Astrocyte (in vitro differentiated cells and primary cell): ENCODE measurements at places on chromosomes 4 and X. TPM values are rescaled to one million over a fixed set of nuclear protein-coding genes. Genes with fewer than 3 reads are reported as not detected.

GRCh38 chr4:66197451-66197850, 527.2 kb upstream of the EPHA5 start:
- H3K4me3 ChIP-seq: no peak overlapping the region
- DNase-seq: no peak
- no peaks in the 10 kb centered on the region for H3K4me1 ChIP-seq
- H3K27ac ChIP-seq: no peak overlapping the region

- H3K27ac ChIP-seq: peak overlapping the region; percentile 85
- H3K4me3 ChIP-seq: no peak overlapping the region
- no peaks in the 10 kb centered on the region for H3K27me3 ChIP-seq
- peak; percentile 63 for DNase-seq
- peaks cover 67% of the 10 kb centered on the region for H3K4me1 ChIP-seq
Observed at GRCh38 chr4:5752376-5753184, 41.6 kb downstream of the EVC start.

- no peak for DNase-seq
- H3K36me3 ChIP-seq: no peaks in the 10 kb centered on the region
- H3K4me3 ChIP-seq: no peak overlapping the region
- peaks cover 3% of the 10 kb centered on the region for H3K4me1 ChIP-seq
- no peak overlapping the region for H3K27ac ChIP-seq
Observed at GRCh38 chrX:18698737-18699650, 8.5 kb upstream of the PPEF1 start.

DNA sequence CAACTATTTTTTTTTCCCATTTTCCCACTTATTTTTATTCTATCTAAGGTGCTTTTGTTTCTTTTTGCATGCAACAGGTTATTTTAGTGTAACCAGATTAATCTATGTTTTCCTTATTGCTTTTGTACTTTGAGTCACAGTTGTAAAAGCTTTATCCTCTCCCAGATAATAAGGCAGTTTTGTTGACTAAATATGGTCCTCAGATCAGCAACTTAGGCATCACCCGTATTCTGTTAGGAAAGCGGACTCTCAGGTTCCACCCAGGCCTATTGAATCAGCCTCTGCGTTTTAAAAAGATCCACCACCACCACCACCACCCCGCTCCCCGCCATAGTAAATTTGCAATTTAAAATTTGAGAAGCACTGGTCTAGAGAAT, 58.6 kb upstream of the USP9X start:
- H3K27ac ChIP-seq: no peak overlapping the region
- no peak overlapping the region for H3K4me3 ChIP-seq
- no peaks in the 10 kb centered on the region for H3K36me3 ChIP-seq
- no peak for DNase-seq

GRCh38 chr4:149531861-149532260, 283.8 kb downstream of the IQCM start:
- no peaks in the 10 kb centered on the region for H3K27me3 ChIP-seq
- no peak overlapping the region for H3K4me3 ChIP-seq
- H3K36me3 ChIP-seq: no peaks in the 10 kb centered on the region
- no peak overlapping the region for H3K27ac ChIP-seq
- H3K4me1 ChIP-seq: no peaks in the 10 kb centered on the region
- DNase-seq: peak; percentile 42

Gene CYSLTR1
- not detected in 2 replicates for total RNA-seq

GRCh38 chrX:24294619-24295018, 19.2 kb downstream of the SUPT20HL2 start:
- H3K36me3 ChIP-seq: no peaks in the 10 kb centered on the region
- H3K27ac ChIP-seq: no peak overlapping the region
- no peak for DNase-seq
- H3K4me1 ChIP-seq: no peaks in the 10 kb centered on the region

- no peak overlapping the region for H3K4me3 ChIP-seq
- DNase-seq: no peak
- peaks cover 4% of the 10 kb centered on the region for H3K4me1 ChIP-seq
- no peaks in the 10 kb centered on the region for H3K36me3 ChIP-seq
- H3K27ac ChIP-seq: no peak overlapping the region
Observed at GRCh38 chr4:95290702-95291101, 258.1 kb downstream of the UNC5C start.

GRCh38 chr4:7124689-7125442, 57.0 kb upstream of the GRPEL1 start:
- no peak overlapping the region for H3K4me3 ChIP-seq
- H3K27me3 ChIP-seq: peaks cover 8% of the 10 kb centered on the region
- H3K27ac ChIP-seq: no peak overlapping the region
- H3K4me1 ChIP-seq: peaks cover 14% of the 10 kb centered on the region

Gene IRS4
- total RNA-seq: 0.19 and 1.00 TPM in 2 replicates

Gene BTC
- total RNA-seq: 0.20 and 0.26 TPM in 2 replicates

Gene SCRG1
- total RNA-seq: 4.3 and 7.3 TPM in 2 replicates

DNA sequence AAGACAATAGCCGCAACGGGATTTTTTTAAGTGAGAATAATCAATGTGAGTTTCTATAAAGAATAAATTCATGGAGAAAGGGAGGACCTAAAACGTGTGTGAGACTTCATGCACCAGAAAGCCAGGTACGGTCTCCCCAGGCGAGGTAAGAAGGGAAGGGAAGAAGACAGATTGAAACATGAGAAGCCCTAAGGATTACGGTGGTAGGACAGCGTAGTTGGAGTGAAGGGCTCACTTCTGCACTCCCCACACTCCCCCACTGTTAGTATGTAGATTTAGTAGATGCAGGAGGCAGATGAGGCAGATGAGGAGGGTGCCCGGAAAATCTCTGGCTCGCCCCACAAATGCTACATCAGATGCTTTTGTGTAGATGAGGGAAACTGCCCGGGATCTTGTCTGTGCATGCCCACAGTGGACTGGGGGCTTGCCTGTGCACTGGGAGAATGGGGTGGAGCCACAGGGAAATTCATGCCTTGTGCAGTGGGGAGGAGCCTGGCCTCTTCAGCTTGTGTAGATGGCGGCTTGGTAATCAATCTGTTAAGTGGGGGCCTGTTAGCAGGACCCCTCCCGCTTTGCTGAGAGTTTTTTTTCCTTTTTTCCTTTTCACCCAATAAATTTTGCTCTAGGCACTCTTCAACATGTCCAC, 1544.5 kb upstream of the TENM3 start:
- H3K4me1 ChIP-seq: peaks cover 5% of the 10 kb centered on the region
- no peaks in the 10 kb centered on the region for H3K36me3 ChIP-seq
- no peak for DNase-seq
- no peak overlapping the region for H3K4me3 ChIP-seq
- H3K27me3 ChIP-seq: no peaks in the 10 kb centered on the region
- no peak overlapping the region for H3K27ac ChIP-seq

- H3K27ac ChIP-seq: no peak overlapping the region
- no peaks in the 10 kb centered on the region for H3K4me1 ChIP-seq
- no peak overlapping the region for H3K4me3 ChIP-seq
- no peaks in the 10 kb centered on the region for H3K27me3 ChIP-seq
- no peaks in the 10 kb centered on the region for H3K36me3 ChIP-seq
Observed at GRCh38 chrX:150005027-150005426, 66.7 kb upstream of the EOLA2 start.

Gene RPL36A
- 185 and 186 TPM in 2 replicates for total RNA-seq

Gene FAM47E
- 0.54 and 0.84 TPM in 2 replicates for total RNA-seq

GRCh38 chr4:2745981-2746806, 9.9 kb downstream of the TNIP2 start:
- peaks cover 35% of the 10 kb centered on the region for H3K4me1 ChIP-seq
- no peaks in the 10 kb centered on the region for H3K27me3 ChIP-seq
- peak overlapping the region; percentile 54 for H3K27ac ChIP-seq
- H3K36me3 ChIP-seq: peaks cover 14% of the 10 kb centered on the region
- DNase-seq: peak; percentile 52

- no peaks in the 10 kb centered on the region for H3K27me3 ChIP-seq
- H3K4me3 ChIP-seq: no peak overlapping the region
- DNase-seq: no peak
Observed at GRCh38 chr4:55372259-55372658, 23.5 kb upstream of the TMEM165 start.

DNA sequence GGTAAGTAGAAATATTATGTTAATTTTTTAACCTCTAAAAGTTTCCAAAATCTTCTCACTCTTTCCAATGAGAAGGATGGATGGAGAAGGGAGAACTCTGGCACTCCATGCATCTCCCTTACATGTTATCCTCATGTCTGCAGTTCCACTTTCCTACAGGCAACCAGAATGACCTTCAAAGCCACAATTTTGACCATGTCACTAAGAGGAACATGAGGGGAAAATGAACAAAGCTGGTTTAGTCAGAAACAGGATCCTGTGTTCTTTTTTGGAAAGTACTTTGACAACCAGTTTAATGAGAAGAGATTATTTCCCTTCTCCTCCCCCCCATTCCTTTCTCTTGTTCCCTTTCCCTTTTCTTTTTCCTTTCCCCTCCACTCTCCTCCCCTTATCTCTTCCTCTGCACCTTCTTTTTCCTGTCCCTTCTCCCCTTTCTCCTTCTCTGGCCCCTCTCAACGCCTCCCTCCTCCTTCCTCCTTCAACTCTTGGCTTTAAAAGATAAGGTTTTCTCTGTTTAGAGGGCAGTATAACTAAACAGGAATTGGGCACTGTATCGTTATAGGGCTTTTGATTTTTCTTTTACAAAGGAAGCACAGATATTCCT, 42.5 kb downstream of the DTHD1 start:
- H3K4me1 ChIP-seq: no peaks in the 10 kb centered on the region
- H3K36me3 ChIP-seq: no peaks in the 10 kb centered on the region
- no peak overlapping the region for H3K4me3 ChIP-seq
- peaks cover 2% of the 10 kb centered on the region for H3K27me3 ChIP-seq
- no peak overlapping the region for H3K27ac ChIP-seq

DNA sequence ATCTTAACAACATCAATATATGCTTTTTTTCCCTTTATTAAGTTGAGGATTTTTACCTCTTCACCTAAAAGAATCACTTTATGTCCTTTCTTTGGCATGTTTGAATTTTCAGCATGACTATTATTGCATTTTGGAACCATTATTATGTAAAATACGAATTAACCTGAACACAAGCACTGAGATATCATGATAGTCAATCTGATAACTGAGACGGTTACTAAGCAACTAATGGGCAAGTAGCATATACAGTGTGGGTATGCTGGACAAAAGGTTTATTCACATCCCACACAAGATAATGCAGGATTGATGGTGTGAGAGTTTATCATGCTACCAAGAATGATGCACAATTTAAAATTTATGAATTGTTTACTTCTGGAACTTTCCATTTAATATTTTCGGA, 24.6 kb upstream of the GLRA3 start:
- no peaks in the 10 kb centered on the region for H3K4me1 ChIP-seq
- no peaks in the 10 kb centered on the region for H3K27me3 ChIP-seq

- peak overlapping the region; percentile 40 for H3K4me3 ChIP-seq
- no peaks in the 10 kb centered on the region for H3K36me3 ChIP-seq
- no peaks in the 10 kb centered on the region for H3K27me3 ChIP-seq
- peak overlapping the region; percentile 74 for H3K27ac ChIP-seq
- peaks cover 7% of the 10 kb centered on the region for H3K4me1 ChIP-seq
- DNase-seq: peak; percentile 89
Observed at GRCh38 chrX:41009850-41010846, 75.1 kb upstream of the USP9X start.

- H3K27ac ChIP-seq: no peak overlapping the region
- no peak for DNase-seq
- H3K36me3 ChIP-seq: no peaks in the 10 kb centered on the region
- no peaks in the 10 kb centered on the region for H3K27me3 ChIP-seq
- H3K4me3 ChIP-seq: no peak overlapping the region
- H3K4me1 ChIP-seq: no peaks in the 10 kb centered on the region
Observed at GRCh38 chrX:153907456-153907855, 3.0 kb downstream of the AVPR2 start.

Gene USP17L26
- not detected in 2 replicates for total RNA-seq

DNA sequence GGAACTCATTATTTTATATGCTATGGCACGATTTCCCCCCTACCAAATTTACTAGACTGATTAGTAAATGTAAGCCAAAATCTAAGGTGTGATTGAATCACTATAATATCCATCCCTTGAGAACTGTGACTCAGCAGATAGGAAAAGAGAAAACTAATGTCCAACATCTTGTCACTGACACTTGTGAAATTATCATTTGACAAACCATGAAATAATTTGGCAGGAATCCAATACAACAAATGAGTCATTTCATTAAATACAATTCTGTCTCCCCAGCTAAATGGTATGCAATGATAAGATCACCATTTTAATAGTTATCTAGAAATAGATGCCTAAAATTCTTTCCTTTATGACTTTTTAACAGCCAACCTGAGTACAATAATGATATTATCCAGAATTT, 462.3 kb downstream of the DMD start:
- H3K27ac ChIP-seq: no peak overlapping the region
- H3K4me1 ChIP-seq: no peaks in the 10 kb centered on the region
- H3K4me3 ChIP-seq: no peak overlapping the region
- no peaks in the 10 kb centered on the region for H3K36me3 ChIP-seq
- H3K27me3 ChIP-seq: no peaks in the 10 kb centered on the region

- H3K27me3 ChIP-seq: no peaks in the 10 kb centered on the region
- no peaks in the 10 kb centered on the region for H3K36me3 ChIP-seq
- H3K4me1 ChIP-seq: peaks cover 19% of the 10 kb centered on the region
- DNase-seq: no peak
- H3K4me3 ChIP-seq: no peak overlapping the region
Observed at GRCh38 chr4:140046016-140046415, 108.0 kb downstream of the MAML3 start.

GRCh38 chrX:119189595-119189994, 46.5 kb upstream of the PGRMC1 start:
- H3K27ac ChIP-seq: no peak overlapping the region
- no peak for DNase-seq
- no peaks in the 10 kb centered on the region for H3K27me3 ChIP-seq
- no peaks in the 10 kb centered on the region for H3K4me1 ChIP-seq
- no peaks in the 10 kb centered on the region for H3K36me3 ChIP-seq

Gene BMPR1B
- total RNA-seq: 12.1 and 14.1 TPM in 2 replicates

GRCh38 chr4:38904090-38904666, 36.6 kb downstream of the FAM114A1 start:
- H3K36me3 ChIP-seq: peaks cover 68% of the 10 kb centered on the region
- H3K4me3 ChIP-seq: no peak overlapping the region
- H3K27ac ChIP-seq: no peak overlapping the region
- no peaks in the 10 kb centered on the region for H3K27me3 ChIP-seq
- no peaks in the 10 kb centered on the region for H3K4me1 ChIP-seq
- DNase-seq: no peak

DNA sequence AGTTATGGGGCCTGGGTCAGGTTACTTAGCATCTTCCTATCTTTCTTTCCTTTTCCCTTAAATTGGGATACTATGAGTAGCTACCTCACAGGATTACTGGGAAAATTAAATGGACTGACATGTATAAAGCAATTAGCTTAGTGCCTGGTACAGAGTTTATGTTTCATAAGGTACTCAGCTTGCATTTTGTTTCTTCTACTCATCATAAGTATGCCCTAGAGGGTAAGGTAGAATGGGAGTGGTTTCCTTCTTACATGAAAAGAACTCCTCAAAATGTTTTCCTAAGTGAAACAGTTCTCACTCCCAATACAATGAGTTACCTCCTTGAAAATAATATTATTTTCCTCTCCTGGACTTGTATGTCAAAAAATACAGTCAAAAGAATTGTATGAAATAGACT, 75.7 kb downstream of the NPFFR2 start:
- no peak overlapping the region for H3K27ac ChIP-seq
- no peaks in the 10 kb centered on the region for H3K27me3 ChIP-seq
- no peak overlapping the region for H3K4me3 ChIP-seq

Gene CXCL8
- total RNA-seq: 1.2 and 1.5 TPM in 2 replicates

Gene SULT1B1
- total RNA-seq: 0.11 and 0.24 TPM in 2 replicates
